ENCODE measurements at places on chromosomes 7 and 10.

- DNase-seq: peak; percentile 36
Measured at GRCh38 chr10:100743626-100744135, 1.7 kb upstream of the PAX2 start.

- DNase-seq: peak; percentile 34
Measured at GRCh38 chr10:102504179-102504975, 605 bp downstream of the SUFU start.

DNA sequence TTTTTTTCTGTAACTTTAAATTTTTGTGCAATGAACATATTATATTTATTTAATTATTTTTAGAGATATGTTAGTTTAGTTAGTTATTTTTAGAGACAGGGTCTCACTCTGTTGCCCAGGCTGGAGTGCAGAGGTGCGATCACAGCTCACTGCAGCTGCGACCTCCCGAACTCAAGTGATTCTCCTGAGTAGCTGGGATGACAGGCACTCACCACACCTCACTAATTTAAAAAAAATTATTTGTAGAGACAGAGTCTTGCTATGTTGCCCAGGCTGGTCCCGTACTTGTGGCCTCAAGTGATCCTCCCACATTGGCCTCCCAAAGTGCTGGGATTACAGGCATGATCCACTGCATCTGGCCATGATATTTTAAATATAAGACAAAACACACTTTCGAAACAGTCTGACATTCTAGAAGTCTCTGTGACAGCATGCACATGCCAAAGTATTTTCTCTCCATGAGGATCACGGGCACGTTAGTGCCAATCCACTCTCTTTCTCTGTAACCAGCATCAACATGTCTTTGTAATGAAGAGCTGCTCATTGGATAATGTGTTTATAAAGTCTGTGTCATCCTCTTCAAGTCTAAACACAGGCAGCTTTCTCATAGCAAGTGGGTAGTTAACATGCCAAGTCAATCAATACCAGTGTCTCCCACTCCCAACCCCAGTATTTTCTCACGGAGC lies 137.4 kb downstream of the GLI3 start:
- no peak for DNase-seq

DNA sequence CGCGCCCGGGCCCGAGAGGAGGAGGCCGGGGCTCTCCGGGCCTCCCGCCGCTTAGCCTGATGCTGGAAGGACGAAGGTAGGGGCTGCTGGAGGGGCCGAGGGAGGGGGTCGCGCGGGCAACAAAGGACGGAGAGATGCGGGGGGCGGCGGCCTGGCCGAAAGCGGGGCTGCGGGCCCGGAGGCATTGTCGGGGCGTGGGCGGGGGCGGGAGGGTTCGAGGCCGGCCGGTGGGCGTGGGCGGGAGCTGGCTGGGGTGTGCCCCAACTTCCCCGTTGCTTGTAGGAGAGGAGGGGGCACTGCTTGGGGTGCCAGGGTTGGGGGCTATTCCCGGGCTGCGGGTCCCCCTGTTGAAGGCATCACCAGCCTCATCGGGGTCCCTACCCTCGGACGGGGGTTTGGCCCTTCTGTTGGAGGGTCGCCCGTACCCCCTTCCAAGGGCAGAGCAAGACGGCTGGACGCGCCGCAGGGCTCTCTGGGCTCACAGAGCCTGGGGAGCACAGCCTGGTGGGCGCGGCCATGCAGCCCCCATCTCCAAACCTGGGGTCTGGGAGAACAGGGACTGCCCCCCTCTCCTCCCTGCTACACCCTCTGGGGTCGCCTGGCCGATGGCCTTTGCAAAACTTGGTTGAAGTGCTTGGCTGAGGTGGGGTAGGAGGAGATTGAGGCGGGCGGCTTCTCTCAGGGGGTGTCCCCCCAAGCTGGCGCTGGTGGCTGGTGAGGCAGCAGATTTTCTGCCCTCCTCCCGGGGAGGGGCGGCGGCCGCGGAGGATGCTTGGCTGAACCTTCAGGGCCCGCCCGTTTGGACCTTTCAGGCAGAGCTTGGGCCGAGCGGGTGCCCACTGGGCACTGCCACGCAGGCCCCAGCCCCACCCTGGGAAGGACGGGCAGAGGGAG lies 699 bp downstream of the CLIP2 start:
- DNase-seq: no peak

GRCh38 chr7:155466142-155466813 lies 8.3 kb downstream of the EN2 start:
- DNase-seq: no peak

Measured in CD4-positive, alpha-beta T cell treated with Interleukin-6 at 100 ng/mL for 8 hours (primary cell).